ENCODE measurements at places on chromosomes 12 and 14.

DNA sequence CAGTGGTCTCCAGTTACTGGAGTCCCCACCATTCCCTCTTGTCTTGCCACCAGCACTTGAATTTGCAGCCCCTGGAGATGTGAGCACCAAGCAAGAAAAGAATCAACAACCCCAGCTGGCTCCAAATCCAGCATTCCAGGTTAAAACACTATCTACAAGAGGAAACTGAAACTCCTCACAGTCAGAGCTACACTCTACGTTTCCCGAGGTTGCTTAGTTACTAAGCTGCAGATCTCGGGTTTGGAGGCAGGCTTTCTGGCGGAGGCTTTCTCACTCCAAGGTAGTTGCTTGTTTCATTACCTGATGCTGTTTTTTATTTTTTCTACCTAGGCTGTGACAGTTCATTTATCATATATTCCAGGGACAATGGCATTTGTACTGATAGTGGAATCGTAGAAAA is 248.1 kb downstream of the GLT1D1 start:
- DNase-seq: no peak

- no peak for DNase-seq
These were observed 19.4 kb downstream of the EGLN3 start for GRCh38 chr14:33931461-33931860.

GRCh38 chr14:105876829-105877228 is 350.4 kb downstream of the TMEM121 start:
- DNase-seq: no peak

DNA sequence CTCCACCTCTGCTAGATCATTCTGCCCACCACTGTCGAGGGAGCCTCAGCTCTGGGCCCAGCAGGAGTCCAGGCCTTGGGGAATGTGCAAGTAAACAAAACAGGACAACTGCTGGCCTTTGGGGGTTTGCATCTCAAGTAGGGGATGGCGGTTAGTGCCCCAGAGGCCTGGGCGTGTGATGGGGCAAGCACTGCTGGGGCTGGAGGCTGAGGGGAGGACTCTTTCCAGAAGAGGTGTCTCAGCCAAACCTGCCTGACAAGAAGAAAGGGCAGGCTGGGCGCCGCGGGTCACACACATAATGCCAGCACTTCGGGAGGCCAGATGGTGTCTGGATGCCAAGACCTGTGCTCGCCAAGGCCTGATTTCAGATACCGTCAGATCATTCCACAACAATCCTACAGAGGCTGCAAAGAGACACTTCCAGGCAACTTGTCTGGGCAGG is 8.6 kb upstream of the ALDH2 start:
- peak; percentile 55 for DNase-seq

GRCh38 chr12:14284184-14284722 is 81.2 kb upstream of the ATF7IP start:
- DNase-seq: peak; percentile 17

DNA sequence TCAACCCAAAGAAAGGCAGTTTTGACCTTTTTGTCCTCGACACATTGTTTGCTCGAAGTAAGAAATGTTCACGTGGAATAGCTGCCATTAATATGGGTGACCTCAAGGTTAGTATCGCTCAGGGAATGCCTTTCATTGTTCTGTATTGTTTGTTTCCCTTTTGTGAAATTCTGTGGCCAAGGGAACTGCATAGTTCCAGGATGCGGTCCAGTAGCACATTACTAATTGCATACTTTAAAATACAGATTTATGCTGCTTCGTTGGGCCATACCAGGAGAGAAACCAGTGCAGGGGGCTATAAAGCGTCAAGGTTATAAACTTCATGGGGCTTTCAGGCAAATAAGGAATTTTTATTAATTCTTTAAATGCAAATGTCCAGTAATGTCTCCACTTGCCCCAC is 73.3 kb upstream of the USP44 start:
- no peak for DNase-seq

DNA sequence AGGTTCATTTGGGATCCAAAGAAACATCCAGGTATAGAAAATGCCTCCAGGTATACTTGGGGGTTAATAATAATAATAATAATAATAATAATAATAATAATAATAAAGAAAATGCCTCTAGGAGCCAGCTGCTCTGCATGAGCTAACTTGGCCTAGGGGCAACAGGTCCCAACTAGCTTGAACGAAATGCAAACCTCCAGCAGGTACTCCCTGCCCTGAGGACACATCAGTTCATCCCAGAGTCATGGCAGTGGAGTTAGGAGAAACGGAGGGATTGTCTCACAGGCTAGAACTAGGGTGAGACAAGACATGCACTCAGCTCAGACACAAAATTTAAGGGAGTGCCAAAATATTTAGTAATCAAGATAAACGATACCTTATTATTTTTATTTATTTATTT is 12.5 kb upstream of the TMEM229B start:
- DNase-seq: no peak

- peak; percentile 20 for DNase-seq
These were observed 1.4 kb downstream of the PLXNC1 start for GRCh38 chr12:94149781-94150239.

DNA sequence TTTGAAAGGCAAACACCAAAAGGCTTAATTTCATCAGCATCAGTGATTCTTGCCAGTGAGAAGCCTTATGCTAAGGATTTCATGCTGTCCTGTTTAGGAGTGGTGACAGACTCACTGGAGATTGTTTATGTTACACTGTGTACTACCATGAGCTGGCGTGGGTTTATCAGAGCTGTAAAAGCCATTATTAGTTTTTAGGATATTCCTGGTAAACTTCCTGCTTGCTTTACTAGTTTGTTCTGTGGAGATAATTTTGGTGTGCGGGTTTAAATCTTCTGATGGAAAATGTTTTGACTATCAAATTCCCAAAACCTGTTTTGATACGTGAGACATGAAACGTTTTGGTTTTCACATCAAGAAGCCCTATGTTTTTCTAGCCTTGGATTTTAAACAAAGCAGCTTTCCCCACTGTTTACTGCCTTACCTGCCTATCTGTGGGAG is 15.2 kb downstream of the PPFIBP1 start:
- no peak for DNase-seq

DNA sequence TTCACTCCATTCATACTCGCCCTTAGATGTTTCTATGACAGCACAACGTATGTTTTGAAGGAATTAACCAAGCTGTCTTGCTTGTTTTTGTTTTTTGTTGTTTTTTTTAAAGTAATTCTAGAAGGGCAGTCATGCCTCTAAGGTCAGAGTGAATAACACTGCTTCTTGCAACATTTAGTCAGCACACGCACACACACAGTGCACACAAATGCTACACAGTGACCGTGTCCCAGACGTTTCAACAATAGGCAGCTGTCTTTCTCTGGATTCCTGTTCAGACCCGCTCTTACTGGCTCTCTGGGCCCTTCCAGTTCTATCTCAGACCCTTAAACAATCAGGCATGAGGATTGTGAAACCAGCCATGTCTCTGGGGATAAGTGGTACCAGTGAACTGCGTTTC is 351.0 kb upstream of the FKBP4 start:
- DNase-seq: no peak

DNA sequence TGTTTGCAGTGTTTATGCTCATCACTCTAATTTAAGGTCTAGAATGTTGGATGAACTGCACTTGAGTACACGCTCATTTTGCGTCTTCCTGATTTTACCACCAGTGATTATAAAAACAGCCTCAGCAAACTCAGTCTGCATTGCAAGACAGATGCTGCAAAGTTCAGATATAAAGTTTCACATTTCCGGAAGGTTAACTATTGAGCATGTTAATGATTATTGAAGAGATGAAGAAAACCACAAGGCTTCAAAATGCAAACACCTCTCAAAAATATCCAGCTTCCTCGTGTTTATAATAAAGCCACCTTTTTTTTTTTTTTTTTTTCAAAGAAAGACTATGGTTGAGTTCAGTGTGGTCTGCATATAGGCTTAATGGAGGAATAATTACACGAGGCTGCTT is 92.1 kb upstream of the BMP4 start:
- DNase-seq: no peak

GRCh38 chr14:59013672-59014298 is 174.7 kb upstream of the DAAM1 start:
- DNase-seq: no peak

- DNase-seq: no peak
These were observed 19.5 kb downstream of the ANO6 start for GRCh38 chr12:45235087-45236025.

- no peak for DNase-seq
These were observed 6.7 kb upstream of the KRT75 start for GRCh38 chr12:52440821-52441319.

DNA sequence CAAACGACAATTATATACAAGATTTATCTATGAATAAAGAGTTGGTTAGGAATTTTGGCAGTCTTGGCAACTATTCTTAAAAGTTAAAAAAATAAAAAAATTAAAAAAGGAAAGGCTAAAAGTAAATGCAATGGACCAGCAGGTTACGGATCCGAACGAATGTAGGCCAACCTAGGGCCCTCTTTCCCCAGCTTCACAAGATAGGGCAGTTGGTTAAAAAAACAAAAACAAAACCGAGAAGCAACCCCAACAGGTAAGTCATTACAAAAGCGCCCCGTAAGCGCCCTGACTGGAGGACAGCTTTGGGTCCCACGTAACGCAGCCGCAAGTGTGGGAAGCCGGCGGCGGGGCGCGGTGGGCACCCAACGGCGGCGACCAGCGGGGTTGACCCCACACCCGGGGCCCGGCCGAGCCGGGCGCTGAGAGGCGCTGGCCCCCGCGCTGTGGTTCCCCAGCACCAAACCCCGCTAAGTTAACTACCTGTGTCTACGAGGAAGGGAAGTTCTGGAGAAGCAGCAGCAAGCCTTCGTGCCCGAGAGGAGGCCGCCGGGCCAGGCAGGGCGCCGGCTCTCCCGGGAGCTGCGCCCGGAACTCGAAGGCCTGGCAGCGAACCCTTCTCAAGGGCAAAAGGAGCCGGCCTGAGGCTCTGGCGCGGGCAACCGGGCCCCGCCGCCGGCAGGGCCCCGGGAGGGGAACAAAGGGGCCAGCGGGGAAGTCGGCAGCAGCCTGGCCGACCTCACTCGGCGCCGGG is 882 bp downstream of the HECTD1 start:
- DNase-seq: peak; percentile 7

DNA sequence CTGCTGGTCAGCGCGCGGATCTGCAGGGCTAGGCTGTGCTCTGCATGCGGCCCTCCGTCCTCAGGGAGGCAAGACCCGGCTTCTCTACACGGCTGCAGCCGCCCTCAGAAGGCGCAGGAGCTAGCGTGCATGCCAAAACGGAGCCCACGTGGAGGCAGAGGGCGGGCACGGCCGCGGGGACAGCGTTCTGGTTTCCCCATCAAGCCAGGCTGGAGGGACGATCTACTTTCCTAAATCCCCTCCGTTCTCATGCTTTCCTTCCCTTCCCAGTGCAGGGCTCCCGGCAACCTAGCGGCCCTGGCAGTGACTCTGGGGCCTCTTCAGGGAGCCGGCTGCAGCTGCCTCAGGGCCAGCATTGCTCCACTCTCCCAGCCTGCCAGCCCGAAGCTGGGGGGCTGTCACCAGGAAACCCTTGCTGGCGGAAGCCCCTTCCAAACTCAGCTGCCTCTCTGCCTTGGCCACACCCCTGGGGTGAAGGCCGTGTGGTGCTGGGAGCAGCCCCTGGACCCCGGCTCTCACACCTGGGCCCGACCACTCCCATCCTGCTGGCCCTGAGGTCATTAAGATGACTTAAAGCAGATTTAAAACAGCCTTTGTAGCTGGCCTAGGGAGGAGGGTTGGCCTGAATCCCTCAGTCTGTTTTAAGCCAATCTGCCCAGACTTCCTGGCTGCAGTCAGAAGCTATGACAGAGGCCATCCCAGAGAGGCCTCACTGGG is 9.2 kb upstream of the GOLGA3 start:
- peak; percentile 24 for DNase-seq

- no peak for DNase-seq
These were observed 33.4 kb upstream of the CD9 start for GRCh38 chr12:6166808-6167207.

- DNase-seq: no peak
These were observed 19.4 kb upstream of the IFNG start for GRCh38 chr12:68178774-68179439.

Data from heart right ventricle (tissue), 16 donors.